ENCODE measurements at places on chromosomes 2 and 18.

- peak; percentile 23 for DNase-seq
These were observed 81.8 kb upstream of the GAREM1 start for GRCh38 chr18:32552421-32553030.

DNA sequence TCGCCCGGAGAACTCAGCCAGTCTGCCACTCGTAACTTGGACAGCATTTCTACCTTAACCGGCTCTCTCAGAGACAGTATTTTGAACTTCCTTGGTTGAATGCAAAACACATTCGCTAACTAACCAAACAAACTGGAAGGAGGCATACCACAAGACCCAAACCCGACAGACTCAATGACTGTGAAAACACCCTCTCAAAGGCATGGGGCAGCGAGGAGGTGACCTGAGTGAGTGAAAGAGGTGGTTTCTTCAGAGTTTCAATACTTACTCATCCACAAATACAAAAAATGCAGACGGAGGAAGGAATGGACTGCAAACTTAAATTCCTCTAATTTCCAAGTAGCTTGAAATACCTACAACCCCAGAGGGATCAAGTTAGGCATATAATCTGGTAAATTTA lies 132.9 kb downstream of the GAREM1 start:
- DNase-seq, result no peak

- DNase-seq, result no peak
These were observed 59.5 kb upstream of the NCKAP5 start for GRCh38 chr2:133627741-133628140.

GRCh38 chr18:13658436-13659204 lies 67.7 kb downstream of the FAM210A start:
- no peak for DNase-seq

DNA sequence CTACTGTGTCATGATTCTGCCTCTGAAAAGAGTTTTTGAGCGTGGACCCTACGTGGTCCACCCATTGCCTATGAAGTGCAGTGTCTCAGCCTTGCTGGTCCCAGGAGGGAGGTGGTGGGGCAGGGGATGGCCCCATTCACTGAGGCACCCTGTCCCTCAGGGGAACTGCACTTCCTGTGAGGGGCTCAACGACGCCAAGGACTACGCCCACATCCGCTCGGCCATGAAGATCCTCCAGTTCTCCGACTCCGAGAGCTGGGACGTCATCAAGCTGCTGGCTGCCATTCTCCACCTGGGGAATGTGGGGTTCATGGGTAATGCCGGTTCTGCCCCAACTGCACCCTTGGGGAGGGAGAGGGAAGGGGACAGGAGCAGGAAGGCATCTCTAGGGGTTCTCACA lies 42.5 kb downstream of the MYO7B start:
- no peak for DNase-seq

DNA sequence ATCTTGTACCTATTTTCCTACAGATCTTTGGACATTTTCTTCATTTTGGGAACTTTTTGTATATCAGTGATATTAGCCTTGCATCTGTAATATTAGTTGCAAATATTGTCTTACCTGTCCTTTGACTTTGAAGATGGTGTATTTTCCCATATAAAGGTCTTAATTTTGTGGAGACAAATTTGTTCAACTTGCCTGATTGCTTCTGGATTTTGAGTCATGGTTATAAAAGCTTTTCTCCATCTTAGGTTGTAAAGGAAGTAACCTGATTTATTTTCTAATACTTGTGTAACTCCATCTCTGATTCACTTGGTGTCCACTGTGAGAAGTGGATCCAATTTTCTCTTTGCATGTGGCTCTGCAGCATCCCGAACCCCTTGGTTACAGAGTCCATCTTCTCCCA lies 97.7 kb upstream of the OTOS start:
- no peak for DNase-seq

DNA sequence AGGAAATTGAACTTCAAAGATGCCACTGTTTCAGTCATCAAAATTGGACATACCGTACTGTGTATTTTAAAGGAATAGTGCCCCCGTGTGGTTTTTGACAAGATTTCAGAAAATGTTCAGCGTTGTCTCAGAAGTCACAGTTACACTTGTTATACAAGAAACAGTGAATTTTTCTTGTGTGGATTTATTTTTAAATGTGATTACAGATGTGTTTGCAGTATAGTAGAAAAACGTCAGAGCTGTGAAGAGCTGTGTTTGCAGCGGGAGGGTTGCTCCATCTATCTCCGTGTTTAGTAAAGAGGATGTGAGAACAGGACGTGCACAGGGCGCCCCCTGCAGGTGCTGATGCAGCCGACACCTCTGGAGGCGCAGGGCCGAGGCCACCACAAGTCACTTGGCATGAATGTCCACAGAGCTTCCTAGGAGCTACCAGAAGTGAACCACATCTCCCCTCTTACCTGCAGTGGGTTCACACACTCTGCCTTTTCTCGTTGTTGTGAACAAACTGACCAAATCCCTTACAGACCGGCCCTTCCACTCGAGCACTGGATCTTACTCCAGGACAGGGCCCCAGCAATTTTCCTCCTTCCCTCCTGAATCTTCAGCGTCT lies 73.1 kb downstream of the CACNB4 start:
- DNase-seq, result peak; percentile 81

Data from CD14-positive monocyte (primary cell).